ENCODE measurements at places on chromosomes 4 and X. TPM values are rescaled to one million over a fixed set of nuclear protein-coding genes. Genes with fewer than 3 reads are reported as not detected.

- no peak for DNase-seq
These were observed 135.8 kb downstream of the IL15 start for GRCh38 chr4:141771889-141772830.

GRCh38 chrX:19389227-19389845 lies 45.6 kb downstream of the PDHA1 start:
- no peak for DNase-seq

DNA sequence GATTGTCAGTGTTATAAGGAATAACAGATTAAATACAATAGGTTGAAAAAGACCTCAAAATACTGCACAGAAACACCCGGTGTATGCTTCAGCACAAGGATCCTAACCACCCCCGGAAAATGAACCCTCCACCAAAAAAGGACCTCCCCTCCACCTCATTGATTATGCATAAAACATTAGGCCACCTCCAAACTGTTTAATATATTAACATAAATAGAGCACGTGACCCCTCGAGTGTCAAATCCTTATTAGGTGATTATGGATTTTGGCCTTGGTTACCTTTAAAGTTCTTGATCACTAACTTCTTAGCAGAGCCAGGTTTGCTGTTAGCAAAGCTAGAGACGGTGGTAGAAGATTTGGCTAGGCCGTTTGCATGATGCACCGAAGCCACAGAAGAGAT lies 958 bp downstream of the CUL4B start:
- no peak for DNase-seq

- DNase-seq = no peak
These were observed 145.1 kb downstream of the COL4A5 start for GRCh38 chrX:108584617-108585211.

- no peak for DNase-seq
These were observed 37.4 kb downstream of the CCKAR start for GRCh38 chr4:26452565-26453531.

DNA sequence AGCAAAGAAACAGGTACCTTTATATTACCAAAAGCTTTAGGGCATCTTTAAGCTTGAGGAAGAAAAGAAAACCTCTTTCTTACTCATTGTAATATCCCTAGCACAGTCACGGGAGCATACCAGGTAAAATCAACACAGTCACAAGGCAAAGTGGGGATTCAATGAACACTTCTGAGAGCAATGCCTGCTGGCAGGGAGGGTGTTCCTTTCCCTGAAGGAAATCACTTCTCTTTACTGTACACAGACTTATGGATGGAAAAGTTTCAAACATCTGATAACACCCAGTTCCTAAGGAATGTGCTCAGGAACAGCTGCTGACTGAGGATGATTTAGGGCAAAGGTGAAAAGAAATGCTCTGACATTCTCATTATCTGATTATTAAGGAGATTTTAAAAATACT lies 94.8 kb downstream of the MAML3 start:
- no peak for DNase-seq

Gene CCKAR
- not detected for total RNA-seq

Gene SMIM10L2A
- total RNA-seq = 1.0 TPM

Gene AVPR2
- total RNA-seq = 3.0 TPM
